ENCODE measurements at places on chromosomes 3 and 15. TPM values are rescaled to one million over a fixed set of nuclear protein-coding genes. Genes with fewer than 3 reads are reported as not detected.

MCF2L2 gene
- 1.8 TPM for total RNA-seq

KCNMB2 gene
- 4.4 TPM for total RNA-seq

SLC51B gene
- total RNA-seq = 0.37 TPM

IL17RB gene
- total RNA-seq = 13.3 TPM

SLC6A1 gene
- 7.4 TPM for total RNA-seq

STRIT1 gene
- 0.72 TPM for total RNA-seq

ITIH1 gene
- total RNA-seq = 4.8 TPM

SLC35A5 gene
- 37.5 TPM for total RNA-seq

THSD4 gene
- 71.2 TPM for total RNA-seq

SLC2A2 gene
- total RNA-seq = 22.4 TPM

UROC1 gene
- total RNA-seq = 0.14 TPM

NRROS gene
- total RNA-seq = 6.4 TPM

RTP4 gene
- total RNA-seq = 5.4 TPM

CHCHD4 gene
- total RNA-seq = 13.2 TPM

GOLGA6B gene
- total RNA-seq = not detected

Data from mucosa of gallbladder (tissue), 1 donor.